ENCODE measurements at places on chromosomes 7 and 10. TPM values are rescaled to one million over a fixed set of nuclear protein-coding genes. Genes with fewer than 3 reads are reported as not detected.

DNA sequence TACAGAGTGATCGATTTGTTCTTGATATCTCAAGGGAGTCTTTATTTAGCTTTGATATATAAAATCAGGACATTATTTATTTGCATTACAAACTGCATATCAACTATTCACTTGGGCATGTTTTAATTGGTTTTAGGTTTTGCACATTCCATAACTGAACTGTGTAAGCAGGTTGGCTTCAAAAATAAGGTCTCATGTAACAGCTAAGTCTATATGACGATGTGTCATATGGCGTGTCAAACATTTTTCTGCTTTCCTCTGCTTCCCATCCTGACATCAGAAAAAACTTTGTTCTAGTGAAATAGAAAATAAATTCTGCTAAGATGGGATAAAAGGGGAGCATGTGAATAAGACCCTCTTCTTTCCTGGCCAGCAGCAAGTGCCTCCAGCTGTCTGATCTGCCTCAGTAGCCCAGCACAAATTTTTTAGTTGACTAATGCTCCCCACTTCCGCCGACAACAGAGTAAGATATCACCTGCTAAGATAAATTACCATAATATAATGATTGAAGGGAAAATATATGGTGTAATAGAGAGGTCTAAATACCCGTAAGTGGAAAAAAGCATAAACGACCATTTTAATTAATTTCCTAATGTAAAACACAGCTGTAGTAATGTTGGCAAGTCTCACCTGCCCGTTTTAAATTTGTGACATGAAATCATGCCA is 180.5 kb downstream of the TAX1BP1 start:
- no peak for DNase-seq

GRCh38 chr7:21939136-21939857 is 6.4 kb downstream of the CDCA7L start:
- DNase-seq = no peak

DNA sequence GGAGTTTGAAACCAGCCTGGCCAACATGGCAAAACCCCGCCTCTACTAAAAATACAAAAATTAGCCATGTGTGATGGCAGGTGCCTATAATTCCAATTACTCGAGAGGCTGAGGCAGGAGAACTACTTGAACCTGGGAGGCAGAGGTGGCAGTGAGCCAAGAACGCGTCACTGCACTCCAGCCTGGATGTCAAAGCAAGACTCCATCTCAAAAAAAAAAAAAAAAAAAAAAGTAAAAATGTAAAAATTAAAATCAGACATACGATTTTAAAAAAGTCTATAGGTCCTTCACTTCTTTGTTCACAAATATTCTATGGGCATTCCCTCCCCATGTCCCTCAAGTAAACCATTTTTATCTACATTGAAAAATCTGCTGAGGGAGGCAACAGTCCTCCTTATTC is 34.9 kb upstream of the TLL2 start:
- DNase-seq = no peak

DNA sequence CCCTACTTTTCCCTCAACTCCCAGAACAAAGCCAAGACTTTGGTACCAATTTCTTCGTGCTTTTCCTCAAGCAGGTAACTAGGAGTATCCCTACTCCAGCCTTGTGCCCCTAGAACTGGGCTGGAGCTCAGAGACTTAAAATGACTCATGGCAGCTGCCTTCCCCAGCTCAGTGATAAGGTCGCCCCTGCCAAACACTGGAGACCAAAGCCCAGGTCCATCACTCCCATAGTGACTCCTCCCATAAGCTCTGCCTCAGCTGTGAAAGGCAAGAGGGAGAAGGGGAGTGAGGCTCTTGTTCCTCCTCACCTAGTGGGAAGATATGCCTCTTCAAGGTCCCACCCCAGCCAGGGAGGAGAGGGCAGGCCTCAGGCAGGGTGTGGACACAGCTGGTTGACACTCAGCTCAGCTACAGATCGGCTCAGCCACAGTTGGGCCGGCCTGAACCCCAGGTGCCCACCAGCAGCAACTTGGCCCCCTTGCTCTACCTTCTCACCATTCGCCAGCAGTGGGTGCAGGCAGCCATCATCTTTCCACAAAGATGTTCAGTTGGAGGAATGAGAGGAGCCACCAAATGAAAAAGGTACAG is 13.8 kb upstream of the CYREN start:
- no peak for DNase-seq

- no peak for DNase-seq
Observed at GRCh38 chr10:29908962-29909361, 150.4 kb downstream of the JCAD start.

Gene THSD7A
- 3.9 TPM for total RNA-seq
